ENCODE measurements at places on chromosomes 16 and 17. TPM values are rescaled to one million over a fixed set of nuclear protein-coding genes. Genes with fewer than 3 reads are reported as not detected.

Gene LRRC75A
- 1.4 TPM for total RNA-seq

Gene PLA2G10
- total RNA-seq, result not detected

DNA sequence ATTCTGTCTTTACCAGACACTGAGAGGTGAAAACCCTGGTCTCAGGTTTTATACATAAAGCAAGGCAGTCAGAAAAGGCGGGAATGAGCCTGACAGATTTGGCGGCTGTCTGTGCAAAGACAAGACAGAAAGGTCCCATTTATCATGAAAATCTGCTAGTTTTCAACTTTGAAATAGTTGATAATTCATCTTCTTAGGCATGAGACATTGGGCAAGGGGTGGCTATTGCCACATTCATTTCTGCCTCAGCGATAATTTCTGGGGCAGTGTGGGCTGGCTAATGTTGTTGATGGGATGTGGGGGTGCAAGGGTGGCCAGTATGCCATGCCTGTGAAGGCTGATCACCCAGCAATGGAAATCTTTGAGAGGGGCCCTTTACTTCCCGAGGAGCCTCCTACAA is 173.8 kb upstream of the RPH3AL start:
- H3K27me3 ChIP-seq, result no peaks in the 10 kb centered on the region
- no peak overlapping the region for H3K27ac ChIP-seq
- no peaks in the 10 kb centered on the region for H3K4me1 ChIP-seq
- no peak overlapping the region for H3K4me3 ChIP-seq

Gene GGA2
- 18.1 TPM for total RNA-seq

GRCh38 chr17:68860941-68861340 is 94.3 kb downstream of the ABCA8 start:
- no peak overlapping the region for H3K27ac ChIP-seq
- no peaks in the 10 kb centered on the region for H3K27me3 ChIP-seq
- H3K36me3 ChIP-seq, result no peaks in the 10 kb centered on the region
- no peaks in the 10 kb centered on the region for H3K4me1 ChIP-seq

Gene SLC35G6
- total RNA-seq, result not detected

DNA sequence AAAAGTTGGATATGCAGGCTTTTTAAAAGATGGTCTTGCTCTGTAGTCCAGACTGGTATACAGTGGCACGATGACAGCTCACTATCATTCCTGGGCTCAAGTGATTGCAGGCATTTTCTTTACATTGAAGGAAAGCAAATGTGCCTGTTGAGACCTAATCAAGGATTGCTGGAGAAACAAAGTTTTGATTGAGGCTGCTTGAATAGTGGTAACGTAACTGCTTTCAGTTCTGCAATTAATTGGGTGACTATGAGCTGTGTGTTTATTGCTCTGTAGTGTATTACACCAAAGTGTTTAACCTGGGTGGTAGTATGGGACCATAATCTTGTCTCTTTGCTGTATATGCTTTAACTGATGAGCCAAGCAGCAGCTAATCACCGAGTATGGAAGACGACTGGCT is 2.3 kb downstream of the UBB start:
- H3K27me3 ChIP-seq, result no peaks in the 10 kb centered on the region
- peaks cover 19% of the 10 kb centered on the region for H3K36me3 ChIP-seq
- peaks cover 21% of the 10 kb centered on the region for H3K4me1 ChIP-seq

Gene GLOD4
- total RNA-seq, result 43.3 TPM

Gene NOG
- total RNA-seq, result 1.2 TPM

- peak overlapping the region; percentile 94 for H3K4me3 ChIP-seq
- no peaks in the 10 kb centered on the region for H3K27me3 ChIP-seq
- peaks cover 18% of the 10 kb centered on the region for H3K4me1 ChIP-seq
Measured at GRCh38 chr17:42608305-42609181, 631 bp downstream of the RETREG3 start.

DNA sequence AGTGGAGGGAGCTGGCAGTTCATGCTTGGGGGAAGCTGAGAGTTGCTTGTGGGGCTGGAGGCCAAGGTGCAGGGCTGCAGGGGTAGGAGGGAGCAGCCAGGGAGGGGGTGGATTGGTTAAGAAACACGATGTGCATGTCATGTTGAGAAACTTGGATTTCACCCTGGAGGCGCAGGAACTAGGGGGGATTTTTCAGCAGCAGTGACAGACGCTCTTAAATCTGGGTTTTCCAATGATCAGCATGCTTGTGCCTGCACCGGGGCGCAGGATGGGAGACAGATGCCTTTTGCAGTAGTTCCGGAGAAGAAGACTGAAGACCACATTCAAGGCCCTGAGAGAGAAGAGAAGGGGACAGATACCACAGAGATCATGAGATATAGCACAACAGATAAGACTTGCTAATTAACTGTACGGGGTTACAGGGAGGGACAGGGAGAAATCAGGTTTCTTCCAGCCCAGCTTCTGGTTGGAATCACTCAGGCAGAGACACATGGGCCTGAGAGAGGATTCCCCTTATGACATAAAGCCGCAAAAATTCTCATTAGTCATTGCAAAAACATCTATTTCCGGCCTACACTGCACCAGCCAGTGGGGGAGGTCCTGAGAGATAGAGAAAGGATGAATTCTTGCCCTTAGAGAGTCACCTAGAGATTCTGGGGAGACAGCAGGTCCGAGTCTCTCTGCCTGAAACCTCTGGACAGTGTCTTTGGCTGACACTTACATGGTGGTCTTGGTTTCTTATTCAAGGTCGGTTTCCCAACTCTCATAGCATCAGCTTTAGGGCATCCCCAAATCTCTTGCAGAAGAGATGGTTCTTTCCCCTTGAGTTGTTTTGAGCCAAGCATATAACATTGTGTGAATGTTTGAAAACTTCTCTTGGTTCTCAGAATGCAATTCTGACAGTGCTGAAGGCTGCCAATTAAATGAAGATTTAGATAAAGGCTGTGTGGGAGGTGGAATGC is 27.1 kb downstream of the CDH13 start:
- peaks cover 64% of the 10 kb centered on the region for H3K4me1 ChIP-seq
- no peaks in the 10 kb centered on the region for H3K27me3 ChIP-seq
- peak overlapping the region; percentile 96 for H3K27ac ChIP-seq
- peak; percentile 58 for DNase-seq
- peak overlapping the region; percentile 54 for H3K4me3 ChIP-seq

Gene SMURF2
- 115 TPM for total RNA-seq

GRCh38 chr16:22328081-22328725 is 31.0 kb downstream of the POLR3E start:
- no peaks in the 10 kb centered on the region for H3K4me1 ChIP-seq
- DNase-seq, result peak; percentile 35
- H3K36me3 ChIP-seq, result peaks cover 58% of the 10 kb centered on the region
- no peak overlapping the region for H3K27ac ChIP-seq
- no peaks in the 10 kb centered on the region for H3K27me3 ChIP-seq

DNA sequence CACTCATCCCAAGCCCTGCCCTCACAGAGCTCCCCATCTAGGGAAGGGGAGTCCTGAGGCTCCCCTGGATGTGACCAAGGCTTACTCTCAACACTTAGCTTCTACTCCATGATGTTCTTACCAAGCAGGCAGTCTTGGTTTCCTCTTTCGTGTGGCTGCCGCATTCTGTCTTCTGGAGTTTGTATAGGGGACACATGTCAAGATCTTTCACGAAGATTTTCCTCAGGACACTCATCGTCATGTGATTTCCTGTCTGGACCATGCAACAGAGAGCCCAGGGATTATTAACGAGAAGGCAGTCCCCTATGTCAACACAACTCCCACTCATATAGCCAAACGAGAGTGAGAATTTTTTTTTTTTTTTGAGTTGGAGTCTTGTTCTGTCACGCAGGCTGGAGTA is 10.4 kb downstream of the PRSS54 start:
- no peak overlapping the region for H3K4me3 ChIP-seq
- DNase-seq, result no peak
- H3K27ac ChIP-seq, result no peak overlapping the region

- peak overlapping the region; percentile 4 for H3K27ac ChIP-seq
- H3K27me3 ChIP-seq, result no peaks in the 10 kb centered on the region
- H3K4me1 ChIP-seq, result peaks cover 4% of the 10 kb centered on the region
- no peak overlapping the region for H3K4me3 ChIP-seq
- peaks cover 38% of the 10 kb centered on the region for H3K36me3 ChIP-seq
- peak; percentile 91 for DNase-seq
Measured at GRCh38 chr17:57995076-57995956, 7.3 kb upstream of the VEZF1 start.

- peaks cover 24% of the 10 kb centered on the region for H3K27me3 ChIP-seq
- peak; percentile 99 for DNase-seq
- no peaks in the 10 kb centered on the region for H3K4me1 ChIP-seq
- H3K36me3 ChIP-seq, result no peaks in the 10 kb centered on the region
- H3K27ac ChIP-seq, result no peak overlapping the region
Measured at GRCh38 chr17:81651692-81652091, 4.7 kb downstream of the PDE6G start.

- H3K27me3 ChIP-seq, result no peaks in the 10 kb centered on the region
- no peaks in the 10 kb centered on the region for H3K36me3 ChIP-seq
- no peak overlapping the region for H3K4me3 ChIP-seq
- H3K4me1 ChIP-seq, result peaks cover 9% of the 10 kb centered on the region
- DNase-seq, result peak; percentile 61
- H3K27ac ChIP-seq, result no peak overlapping the region
Measured at GRCh38 chr17:75758131-75758905, 6.7 kb downstream of the GALK1 start.

- H3K27ac ChIP-seq, result no peak overlapping the region
- H3K4me1 ChIP-seq, result no peaks in the 10 kb centered on the region
- DNase-seq, result no peak
- no peaks in the 10 kb centered on the region for H3K27me3 ChIP-seq
- H3K4me3 ChIP-seq, result no peak overlapping the region
Measured at GRCh38 chr17:73430165-73430680, 118.4 kb upstream of the CDC42EP4 start.

- H3K36me3 ChIP-seq, result no peaks in the 10 kb centered on the region
- H3K4me3 ChIP-seq, result no peak overlapping the region
- no peak overlapping the region for H3K27ac ChIP-seq
- DNase-seq, result peak; percentile 86
Measured at GRCh38 chr17:10743316-10744009, 13.6 kb upstream of the TMEM220 start.

DNA sequence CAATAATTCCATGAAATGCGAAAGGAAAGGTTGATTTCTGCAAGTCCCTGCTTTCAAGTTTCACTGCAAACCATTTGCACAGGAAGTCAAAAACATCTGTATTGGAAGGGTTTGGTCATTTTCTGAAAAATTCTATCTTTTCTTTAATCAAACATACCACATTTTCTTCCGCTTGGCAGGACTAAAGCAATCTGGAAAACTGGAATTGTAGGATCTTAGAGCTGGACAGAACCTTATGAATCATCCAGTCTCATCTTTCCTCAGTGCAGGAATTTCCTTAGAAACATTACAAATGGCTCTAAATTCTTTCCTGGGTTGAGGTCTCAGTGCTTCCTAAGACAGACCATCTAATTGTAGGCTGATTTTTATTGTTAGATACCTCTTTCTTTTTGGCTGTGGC is 111.5 kb upstream of the ELAC2 start:
- H3K27ac ChIP-seq, result no peak overlapping the region
- H3K4me3 ChIP-seq, result no peak overlapping the region
- H3K27me3 ChIP-seq, result peaks cover 2% of the 10 kb centered on the region

Gene HES7
- not detected for total RNA-seq

DNA sequence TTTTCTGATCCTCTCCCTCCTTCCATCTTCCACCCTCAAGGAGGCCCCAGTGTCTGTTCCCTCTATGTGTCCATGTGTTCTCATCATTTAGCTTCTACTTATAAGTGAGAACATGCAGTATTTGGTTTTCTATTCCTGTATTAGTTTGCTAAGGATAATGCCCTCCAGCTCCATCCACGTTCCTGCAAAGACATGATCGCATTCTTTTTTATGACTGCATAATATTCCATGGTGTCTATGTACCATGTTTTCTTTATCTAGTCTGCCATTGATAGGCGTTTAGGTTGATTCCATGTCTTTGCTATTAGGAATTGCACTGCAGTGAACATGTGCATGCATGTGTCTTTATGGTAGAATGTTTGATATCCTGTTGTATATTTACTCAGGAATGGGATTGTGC is 275.1 kb downstream of the BCAS3 start:
- H3K4me3 ChIP-seq, result no peak overlapping the region
- H3K36me3 ChIP-seq, result no peaks in the 10 kb centered on the region
- no peak for DNase-seq
- H3K27me3 ChIP-seq, result no peaks in the 10 kb centered on the region

DNA sequence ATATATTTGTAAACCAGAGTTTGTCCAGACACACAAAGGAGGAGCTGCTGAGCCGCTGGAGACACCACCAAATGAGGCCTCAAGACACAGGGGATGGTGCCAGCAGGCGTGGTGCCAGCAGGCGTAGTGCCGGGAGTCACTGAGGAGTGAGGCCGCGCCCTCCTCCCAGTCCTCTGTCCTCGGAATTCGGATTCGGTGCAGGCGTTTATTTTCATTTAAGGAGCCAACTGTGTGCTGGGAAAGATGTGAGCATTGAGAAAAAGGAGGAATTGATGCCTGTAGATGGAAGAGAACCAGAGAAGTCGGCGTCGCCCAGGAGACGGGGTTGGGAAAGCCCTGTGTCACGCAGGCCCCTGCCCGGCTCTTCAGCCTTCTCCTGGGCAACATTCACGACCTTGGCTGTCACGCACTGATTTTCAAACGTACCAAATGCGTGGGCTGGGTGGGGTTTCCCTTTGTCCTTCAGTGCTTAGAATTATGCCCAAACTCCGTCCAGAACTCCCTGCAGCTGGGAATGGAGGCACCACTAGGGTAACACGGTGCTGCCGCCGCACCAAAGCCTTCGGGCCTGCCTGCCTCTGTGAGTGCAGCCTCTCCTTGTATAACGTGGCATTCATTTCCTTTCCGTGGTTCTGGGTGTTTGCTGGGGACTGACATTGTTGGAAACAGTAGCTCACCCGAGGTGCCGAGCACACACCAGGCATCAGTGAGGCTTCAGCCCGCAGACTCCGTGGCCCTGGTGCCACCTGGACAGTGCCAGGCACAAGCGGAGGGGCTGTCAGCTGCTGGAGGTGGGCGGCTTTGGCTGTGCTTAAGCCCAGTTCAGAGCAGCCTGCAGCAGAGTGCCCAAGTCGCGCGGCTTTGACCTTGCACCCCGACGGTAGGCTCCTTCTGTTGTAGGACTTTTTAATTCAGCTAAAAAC is 49.0 kb upstream of the CHMP6 start:
- peaks cover 11% of the 10 kb centered on the region for H3K36me3 ChIP-seq
- peaks cover 7% of the 10 kb centered on the region for H3K4me1 ChIP-seq
- H3K27ac ChIP-seq, result no peak overlapping the region
- H3K27me3 ChIP-seq, result no peaks in the 10 kb centered on the region
- no peak overlapping the region for H3K4me3 ChIP-seq

DNA sequence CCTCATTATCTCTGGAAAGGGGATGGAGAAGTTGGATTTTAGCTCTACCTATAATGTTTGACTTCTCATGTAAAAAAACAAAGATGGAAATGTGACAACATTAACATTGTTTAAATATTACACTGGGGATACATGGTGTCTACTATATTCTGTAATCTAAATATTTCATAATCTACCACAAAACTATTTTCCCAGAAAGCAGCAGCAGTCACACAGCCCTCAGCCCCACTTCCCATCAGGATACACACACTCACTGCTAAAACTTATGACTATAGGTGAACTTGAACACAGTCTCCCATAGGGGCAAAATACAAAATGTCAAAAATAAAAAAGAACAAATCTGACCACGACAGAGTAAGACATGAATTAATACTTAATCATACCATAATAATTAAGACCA is 95.7 kb downstream of the KANSL1 start:
- peaks cover 15% of the 10 kb centered on the region for H3K4me1 ChIP-seq
- H3K36me3 ChIP-seq, result no peaks in the 10 kb centered on the region
- DNase-seq, result no peak
- no peak overlapping the region for H3K4me3 ChIP-seq
- peak overlapping the region; percentile 37 for H3K27ac ChIP-seq

GRCh38 chr16:20610892-20611349 is 34.8 kb upstream of the ACSM2B start:
- H3K36me3 ChIP-seq, result no peaks in the 10 kb centered on the region
- H3K4me3 ChIP-seq, result no peak overlapping the region
- no peak overlapping the region for H3K27ac ChIP-seq
- H3K4me1 ChIP-seq, result no peaks in the 10 kb centered on the region
- no peaks in the 10 kb centered on the region for H3K27me3 ChIP-seq

Gene RNF227
- 2.4 TPM for total RNA-seq

All from osteoblast (primary cell).